Activated T-helper 17 cell treated with anti-CD3 and anti-CD28 coated beads, Interleukin-2, amount 50 U/mL, for 72 hours (primary cell): ENCODE measurements at places on chromosomes 1 and 21. TPM values are rescaled to one million over a fixed set of nuclear protein-coding genes. Genes with fewer than 3 reads are reported as not detected.
A peak's percentile ranks its signal among the peaks of the same experiment; 100 is the strongest.

DNA sequence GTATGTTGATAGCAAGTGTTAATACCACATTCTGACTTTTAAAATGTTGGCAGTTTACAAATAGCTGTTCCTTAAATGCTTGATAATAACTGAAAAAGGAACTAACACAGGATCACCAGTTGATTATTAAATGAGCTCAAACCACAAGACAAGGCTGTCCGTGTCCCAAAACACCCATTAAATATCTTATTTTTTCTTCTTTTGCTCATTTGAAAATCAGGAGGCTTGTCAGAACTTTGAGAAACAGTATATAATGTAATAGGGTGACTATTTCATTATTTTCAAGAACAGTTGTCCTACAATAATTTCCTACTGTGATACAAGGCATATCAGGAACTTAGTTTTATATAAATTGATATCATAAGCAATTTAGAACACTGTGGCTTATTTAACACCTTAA is 2.7 kb downstream of the CDKN2C start:
- no peak for ATAC-seq

DNA sequence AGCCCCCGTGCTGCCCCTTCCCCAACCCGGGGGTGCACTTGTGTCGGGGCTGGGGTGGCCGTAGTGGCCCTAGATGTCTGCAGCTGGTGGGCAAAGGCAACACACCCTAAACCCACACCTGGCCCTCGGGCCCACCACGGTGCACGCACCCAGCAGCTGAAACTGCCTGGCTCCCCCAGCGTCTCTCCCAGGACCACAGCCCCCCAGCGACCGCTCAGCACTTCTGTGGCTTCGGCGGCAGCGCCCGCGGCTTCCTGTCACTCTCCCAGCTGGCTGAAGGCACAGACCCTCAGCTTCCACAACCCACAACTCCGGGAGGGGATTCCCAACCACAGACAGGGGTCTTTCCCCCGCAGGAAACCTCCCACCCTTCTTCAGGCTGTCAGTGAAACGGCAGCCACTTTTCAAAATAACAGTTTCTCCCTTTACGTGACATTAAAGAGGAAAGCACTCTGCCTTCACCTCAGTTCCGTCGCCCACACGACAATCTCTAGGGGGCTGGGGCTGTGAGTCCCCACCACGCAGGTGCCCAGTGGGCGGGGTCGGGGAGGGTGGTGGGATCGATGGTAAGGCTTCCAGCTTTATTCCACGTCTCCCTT is 40.7 kb upstream of the COL6A2 start:
- ATAC-seq = no peak

DNA sequence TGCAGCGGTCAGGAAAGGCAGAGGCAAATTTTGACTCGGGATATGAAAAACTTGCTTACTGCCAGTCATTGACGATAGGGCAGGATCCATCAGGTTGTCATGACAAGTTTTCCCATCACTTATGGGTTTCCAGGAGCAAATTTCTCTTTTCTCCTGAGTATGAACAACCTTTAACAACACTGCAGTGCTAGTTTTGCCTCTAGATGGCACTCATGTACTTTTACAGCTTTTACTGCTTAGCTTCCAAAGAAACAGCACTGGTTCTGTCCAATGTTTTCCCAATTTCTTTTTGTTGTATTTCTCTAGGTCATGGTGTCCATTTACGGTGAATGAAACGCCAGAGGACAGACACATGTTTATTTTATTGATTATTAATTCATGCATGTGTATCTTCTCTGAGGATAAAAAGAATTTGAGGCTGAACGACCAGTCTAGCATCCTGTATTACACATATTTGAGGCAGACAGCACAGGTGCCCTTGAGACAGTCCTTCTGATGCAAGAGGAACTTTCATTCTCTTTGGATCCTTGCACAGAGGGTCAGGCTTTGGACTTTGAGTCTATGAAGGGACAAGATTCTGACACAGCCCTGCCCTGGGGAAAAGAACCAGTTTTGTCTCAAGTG is 112.3 kb upstream of the TRABD2B start:
- no peak for ATAC-seq

GRCh38 chr1:155073377-155074242 is 5.0 kb upstream of the EFNA3 start:
- ATAC-seq = peak; percentile 34

GRCh38 chr1:40353082-40353481 is 20.4 kb upstream of the SMAP2 start:
- ATAC-seq = no peak

DNA sequence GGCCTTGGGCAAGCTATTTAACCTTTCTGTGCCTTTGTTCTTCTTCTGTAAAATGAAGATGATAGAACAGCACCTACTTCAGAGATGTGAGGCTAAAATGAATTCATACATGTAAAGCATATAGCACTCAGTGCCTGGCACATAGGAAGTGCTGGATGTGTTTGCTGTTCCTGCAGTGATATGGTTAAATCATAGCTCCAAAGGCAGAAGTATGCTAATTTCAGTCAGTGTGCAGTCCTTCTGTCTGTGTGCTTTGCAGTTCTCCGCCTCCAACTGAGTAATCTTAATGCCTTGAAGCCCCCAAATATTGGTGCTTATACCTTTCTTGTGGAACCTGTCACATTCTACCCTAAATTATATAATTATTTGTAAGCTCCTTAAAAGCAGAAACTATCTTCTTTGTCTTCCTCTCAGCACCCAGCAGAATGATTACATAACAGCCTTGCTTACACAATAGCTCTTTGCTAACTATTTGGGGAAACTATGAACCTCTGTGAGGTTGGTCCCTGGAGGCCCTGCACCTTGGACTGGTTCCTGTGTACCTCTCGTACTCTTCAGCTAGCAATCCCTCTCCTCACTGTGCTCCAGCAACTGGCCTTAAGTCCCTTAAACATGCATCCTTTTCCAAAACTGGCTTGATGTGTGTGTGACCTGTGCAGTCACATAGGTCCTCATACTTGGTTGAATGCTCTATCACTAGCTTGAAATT is 57.0 kb upstream of the CACYBP start:
- no peak for ATAC-seq

DNA sequence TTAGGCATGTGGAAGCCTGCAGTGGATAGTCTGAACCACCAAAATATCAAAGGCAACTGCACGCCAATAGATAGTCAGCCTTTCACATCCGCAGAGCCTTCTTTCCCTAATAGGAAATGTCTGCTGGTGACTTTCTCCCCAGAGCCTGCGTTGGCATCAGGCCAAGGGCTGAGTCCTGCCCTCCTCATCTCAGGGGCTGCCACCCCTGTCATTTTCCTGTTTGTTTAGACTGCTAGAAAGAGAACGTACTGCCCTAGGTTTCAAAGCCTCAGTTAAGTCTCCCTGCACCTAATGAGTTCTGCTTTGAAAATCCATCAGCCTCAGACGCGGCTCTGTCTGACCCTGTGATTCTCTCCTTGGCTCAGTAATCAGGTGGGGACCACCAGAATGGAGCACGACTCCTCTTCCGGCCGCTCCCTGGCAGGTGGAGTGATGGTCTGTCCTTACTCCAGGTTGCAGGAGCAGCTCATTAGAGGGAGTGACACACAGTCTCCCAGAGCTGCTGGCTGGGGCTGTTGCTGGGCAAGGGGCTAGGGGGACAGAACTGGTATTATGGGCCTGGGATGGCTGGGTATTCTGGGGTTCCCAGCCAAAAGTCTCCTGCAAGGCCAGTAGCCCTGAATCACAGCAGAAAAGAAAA is 27.3 kb downstream of the STUM start:
- ATAC-seq = no peak

GRCh38 chr21:37580666-37581065 is 214.1 kb downstream of the DYRK1A start:
- no peak for ATAC-seq

GRCh38 chr1:210340311-210340710 is 11.6 kb downstream of the HHAT start:
- peak; percentile 46 for ATAC-seq

DNA sequence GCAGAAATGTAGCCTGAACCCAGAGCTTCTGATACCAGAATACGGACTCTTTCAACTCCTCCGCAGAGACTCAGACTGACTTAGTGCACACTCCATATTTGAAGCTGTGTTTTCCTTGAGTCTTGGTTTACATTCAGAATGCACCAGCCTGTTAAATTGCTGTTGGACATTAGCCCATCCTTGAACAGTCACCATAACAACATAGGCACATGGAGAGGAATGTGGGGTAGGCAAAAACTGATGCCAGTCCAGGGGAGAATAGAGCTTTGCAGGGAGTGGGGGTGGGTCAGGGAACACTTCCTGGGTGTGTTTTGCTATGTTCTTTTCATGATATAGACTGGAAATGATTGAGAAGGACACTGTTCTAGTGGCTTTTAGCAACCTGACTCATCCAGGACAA is 76.3 kb upstream of the CACNA1E start:
- ATAC-seq = peak; percentile 47

DNA sequence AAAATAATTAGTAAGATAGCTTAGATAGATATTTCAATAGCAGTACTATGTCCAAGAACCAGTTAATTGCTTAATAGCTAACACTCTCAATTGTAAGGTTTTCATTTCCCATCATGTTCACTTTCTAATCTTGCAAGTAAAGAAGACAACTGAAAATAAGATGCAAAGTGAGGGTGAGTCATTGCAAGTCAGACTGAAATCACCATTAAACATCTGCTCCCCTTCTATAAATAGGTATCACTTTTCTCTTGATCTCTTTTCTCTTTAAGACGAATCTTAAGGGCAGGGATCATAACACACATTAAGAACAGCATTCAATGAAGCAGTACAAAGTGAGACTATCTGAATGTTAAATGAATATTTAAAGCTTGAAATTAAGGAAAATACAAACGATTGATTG is 40.4 kb downstream of the UBR4 start:
- peak; percentile 92 for ATAC-seq

DNA sequence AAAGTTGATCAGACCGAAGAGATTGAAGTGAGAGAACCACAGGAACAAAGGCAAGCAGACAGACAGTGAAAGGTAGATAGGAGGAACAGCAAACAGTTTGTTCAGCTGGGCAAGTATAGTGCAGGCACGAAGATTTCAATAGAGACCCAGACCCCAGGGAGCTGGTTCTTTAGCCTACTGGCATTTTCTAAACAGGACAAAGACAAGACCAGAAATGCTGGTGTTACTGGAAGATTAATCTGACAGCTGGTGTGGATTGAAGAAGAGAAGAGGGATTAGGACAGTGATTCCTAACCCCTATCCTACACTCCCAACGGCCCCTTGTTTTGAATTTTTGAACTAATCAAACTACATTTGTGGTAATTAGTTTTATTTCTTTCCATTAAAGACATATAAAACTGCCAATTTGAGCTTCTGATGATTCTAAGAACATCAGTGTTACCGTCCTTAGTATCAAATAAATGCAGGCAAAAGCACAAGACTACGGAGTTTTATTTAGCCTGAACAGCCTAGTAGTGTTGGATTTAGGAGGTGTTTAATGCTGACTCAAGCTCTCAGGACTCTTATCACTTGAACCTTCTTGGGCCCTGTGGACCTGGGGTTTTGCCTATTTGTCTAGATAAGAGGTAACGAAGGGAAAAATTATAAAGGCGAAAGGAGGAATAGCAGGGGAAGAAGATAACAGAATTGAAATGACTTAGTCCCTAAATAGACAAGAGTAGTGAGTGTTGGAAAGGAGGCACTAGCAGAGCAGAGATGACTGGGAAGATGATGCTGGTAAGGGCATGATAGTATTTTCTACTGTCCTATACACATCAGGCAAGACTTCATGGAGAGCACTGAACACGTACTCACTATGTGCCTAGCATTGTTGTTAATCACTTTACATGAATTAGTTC is 2.0 kb downstream of the NPL start:
- no peak for ATAC-seq

DNA sequence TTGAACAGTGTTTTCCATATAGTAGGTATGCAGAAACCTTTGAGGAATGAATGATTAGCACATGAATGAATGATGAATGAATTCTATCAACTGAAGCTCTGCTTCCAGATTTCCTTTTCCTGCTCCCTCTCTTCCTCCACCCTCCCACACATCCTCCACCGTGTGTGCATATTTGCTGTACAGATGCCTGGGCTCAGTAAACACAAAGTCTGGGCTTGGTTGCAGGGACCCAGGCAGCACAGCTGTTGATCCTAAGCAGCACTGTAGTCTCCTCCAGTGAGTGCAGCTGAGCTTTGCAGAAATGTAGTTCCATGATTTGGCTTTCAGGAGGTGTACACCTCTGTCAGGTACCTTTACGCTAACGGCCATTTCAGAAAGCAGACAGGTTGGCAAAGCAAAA is 611.7 kb downstream of the NUF2 start:
- ATAC-seq = no peak

GRCh38 chr1:61013946-61014667 is 68.3 kb upstream of the NFIA start:
- no peak for ATAC-seq

- no peak for ATAC-seq
Observed at GRCh38 chr21:33840771-33841170, 74.8 kb downstream of the ATP5PO start.

GRCh38 chr1:22051607-22052114 is 848 bp upstream of the CDC42 start:
- ATAC-seq = no peak

DNA sequence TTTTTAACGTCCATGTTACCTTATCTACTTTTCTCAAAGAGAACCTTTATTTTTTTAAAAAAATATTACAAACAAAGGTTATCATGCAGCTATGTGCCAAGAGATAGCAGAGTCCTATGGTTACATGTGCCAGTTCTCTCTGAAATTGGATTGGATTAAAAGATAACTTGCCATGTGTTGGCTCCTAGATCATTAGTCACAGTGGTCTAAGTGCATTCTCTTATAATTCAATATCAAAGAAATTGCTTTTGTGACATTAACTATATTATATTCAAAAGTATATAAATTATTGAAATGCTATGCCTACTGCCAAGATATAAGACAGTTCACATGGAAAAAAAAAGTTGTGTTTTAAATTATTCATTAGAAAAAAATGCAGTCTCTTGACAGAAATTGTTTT is 494.2 kb downstream of the NEGR1 start:
- no peak for ATAC-seq

PTPN7 gene
- total RNA-seq = 281 TPM

IFT25 gene
- 71.3 TPM for total RNA-seq

ANKRD35 gene
- total RNA-seq = 0.29 TPM

ZNF695 gene
- total RNA-seq = 0.15 TPM

FAM167B gene
- 1.1 TPM for total RNA-seq

CRNN gene
- not detected for total RNA-seq

CAPN8 gene
- not detected for total RNA-seq

CELF3 gene
- not detected for total RNA-seq

BMP8B gene
- 0.37 TPM for total RNA-seq
